Fibroblast of gingiva (primary cell): ENCODE measurements at places on chromosomes 5 and 9.

DNA sequence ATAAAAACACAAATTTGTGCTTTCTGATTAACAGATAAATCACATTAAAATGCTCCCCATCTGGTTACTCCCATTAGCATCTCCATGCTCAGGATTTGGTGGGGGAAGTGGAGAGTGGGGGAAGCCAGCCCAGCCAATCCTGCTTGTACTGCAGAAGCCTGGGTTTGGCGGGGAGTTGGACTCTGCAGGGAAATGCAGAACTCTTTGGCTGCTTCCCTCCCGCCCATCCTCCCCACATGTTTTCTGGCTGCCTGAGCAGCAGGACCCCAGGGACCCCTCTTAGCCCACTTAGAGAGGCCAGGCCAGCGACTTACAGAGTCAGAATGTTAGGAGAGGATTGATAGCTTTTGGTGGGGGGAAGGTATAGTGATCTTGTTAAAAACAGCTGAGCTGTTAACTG is 59.5 kb upstream of the FOXI1 start:
- no peak for DNase-seq

- peak; percentile 82 for DNase-seq
Observed at GRCh38 chr5:150022158-150022531, 21.6 kb downstream of the HMGXB3 start.

DNA sequence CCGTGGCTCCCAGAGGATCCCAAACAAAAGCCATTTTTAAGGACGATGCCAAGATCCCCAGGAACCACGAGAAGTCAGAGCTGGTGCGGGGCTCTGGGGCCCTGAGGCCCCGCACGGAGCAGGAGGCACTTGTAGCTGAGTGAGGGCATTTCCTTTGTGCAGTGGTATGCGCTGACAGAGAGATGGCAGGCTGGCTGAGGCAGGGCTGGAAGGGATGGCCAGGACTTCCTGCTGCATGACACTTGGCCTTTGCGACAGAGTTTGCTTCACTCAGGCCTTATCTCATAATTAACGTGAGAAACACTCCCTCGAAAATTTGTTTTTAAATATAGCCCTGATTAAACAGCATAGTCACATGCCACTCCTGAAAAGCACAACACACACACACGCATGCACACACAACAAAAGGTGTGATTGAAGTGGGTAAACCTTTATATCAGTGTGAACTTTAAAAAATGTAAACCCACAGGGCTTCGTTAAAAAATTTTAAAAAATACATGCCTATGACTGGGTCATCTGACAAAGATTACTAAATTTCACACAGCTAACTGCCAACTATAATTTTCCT is 536.6 kb downstream of the PDE4D start:
- no peak for DNase-seq

GRCh38 chr5:74063346-74063745 is 437.4 kb downstream of the ARHGEF28 start:
- no peak for DNase-seq

DNA sequence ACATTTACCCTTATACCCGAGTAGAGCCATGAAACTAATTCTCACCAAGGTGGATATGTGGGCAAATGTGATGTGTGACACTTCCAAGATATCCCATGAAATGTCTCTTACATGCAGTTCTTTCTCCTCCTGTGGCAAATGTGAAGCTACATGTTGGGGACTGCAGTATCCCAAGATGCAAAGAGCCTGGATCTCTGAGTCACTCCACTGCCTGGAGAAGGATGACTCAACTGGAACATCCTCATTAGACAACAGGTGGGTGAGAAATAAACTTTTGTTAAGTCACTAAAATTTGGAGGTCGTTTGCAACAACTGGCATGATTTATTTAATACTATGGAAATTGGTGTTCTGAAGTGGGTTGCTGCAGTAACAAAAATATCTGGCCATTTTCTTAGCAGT is 36.5 kb upstream of the TENT4A start:
- no peak for DNase-seq

GRCh38 chr5:16780325-16780724 is 155.8 kb downstream of the MYO10 start:
- DNase-seq = no peak

DNA sequence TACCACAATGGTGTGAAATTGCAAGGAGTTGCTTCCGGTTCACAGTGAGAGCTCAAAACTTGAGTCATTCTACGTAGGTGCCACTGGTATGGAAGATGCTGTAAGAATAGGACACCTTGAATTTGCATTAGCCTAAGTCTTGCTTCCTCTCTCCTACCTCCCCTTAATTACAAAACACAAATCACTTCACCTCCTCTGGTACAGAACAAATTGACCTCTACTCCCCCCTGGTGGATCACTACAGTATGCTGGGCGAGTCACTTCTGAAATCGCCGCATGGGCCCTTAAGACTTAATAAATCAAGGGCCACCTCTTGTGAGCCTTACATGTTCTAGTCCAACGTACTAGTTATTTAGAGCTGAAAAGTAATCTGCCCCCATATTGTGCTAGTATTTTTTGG is 145.3 kb upstream of the SMARCA2 start:
- no peak for DNase-seq
